ENCODE measurements at places on chromosomes 2 and 18. TPM values are rescaled to one million over a fixed set of nuclear protein-coding genes. Genes with fewer than 3 reads are reported as not detected.

TLX2 gene
- total RNA-seq = 0.22 TPM

GRCh38 chr2:207224791-207225482, 59.2 kb upstream of the KLF7 start:
- no peak for DNase-seq
- H3K4me1 ChIP-seq = peaks cover 42% of the 10 kb centered on the region
- H3K27ac ChIP-seq = no peak overlapping the region
- H3K4me3 ChIP-seq = no peak overlapping the region
- H3K36me3 ChIP-seq = no peaks in the 10 kb centered on the region

DNA sequence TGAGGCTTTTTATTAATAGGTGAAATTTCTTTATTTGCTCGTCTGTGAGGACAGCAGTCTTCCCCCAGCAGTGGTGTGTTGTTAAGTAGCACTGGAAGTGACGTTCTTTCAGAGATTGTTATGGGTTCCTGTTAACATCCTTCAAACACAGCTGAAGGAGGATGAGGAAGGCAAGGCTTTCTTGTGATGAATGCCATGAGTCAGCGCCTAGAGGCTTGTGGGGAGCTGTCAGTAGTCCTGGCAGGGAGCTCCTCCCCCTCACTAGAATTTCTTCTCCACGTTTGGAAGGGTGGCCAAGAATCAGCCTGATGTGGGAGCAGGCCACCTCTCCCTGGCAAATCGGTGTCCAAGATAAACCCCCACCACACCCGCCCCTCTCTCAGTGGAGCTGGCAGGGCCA, 113.2 kb downstream of the ARHGEF4 start:
- H3K36me3 ChIP-seq = peaks cover 50% of the 10 kb centered on the region
- no peak overlapping the region for H3K27ac ChIP-seq
- H3K4me1 ChIP-seq = no peaks in the 10 kb centered on the region
- no peaks in the 10 kb centered on the region for H3K27me3 ChIP-seq
- H3K4me3 ChIP-seq = no peak overlapping the region

DNA sequence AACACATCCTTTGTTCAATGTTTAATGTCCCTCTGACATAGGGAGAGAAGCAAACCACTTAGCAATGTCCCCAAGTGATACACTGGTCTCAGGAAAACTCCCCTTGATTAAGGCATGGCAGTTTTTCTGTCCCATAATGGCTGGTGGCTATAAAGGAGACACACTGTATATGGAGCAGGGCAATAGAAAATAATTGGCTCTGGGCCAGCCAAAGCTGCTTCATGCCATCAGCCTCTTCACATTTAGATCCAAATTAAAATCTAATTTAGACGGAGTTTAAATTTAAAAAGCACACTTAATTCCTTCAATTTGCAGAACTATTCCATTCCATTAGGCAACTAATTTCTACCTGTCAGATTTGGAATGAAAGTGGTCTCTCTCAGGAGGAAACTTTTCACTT, 638.1 kb downstream of the DSC3 start:
- H3K4me3 ChIP-seq = no peak overlapping the region
- H3K36me3 ChIP-seq = no peaks in the 10 kb centered on the region
- no peaks in the 10 kb centered on the region for H3K4me1 ChIP-seq
- DNase-seq = no peak
- H3K27me3 ChIP-seq = no peaks in the 10 kb centered on the region
- H3K27ac ChIP-seq = no peak overlapping the region

- no peaks in the 10 kb centered on the region for H3K36me3 ChIP-seq
- no peak overlapping the region for H3K27ac ChIP-seq
- peaks cover 20% of the 10 kb centered on the region for H3K4me1 ChIP-seq
- DNase-seq = no peak
- H3K27me3 ChIP-seq = no peaks in the 10 kb centered on the region
These were observed 13.6 kb upstream of the CXCR4 start for GRCh38 chr2:136131484-136131960.

Measured in endodermal cell (in vitro differentiated cells).